ENCODE measurements at places on chromosomes 11 and 22.
A peak's percentile ranks its signal among the peaks of the same experiment; 100 is the strongest.

- no peak overlapping the region for H3K4me3 ChIP-seq
- no peaks in the 10 kb centered on the region for H3K27me3 ChIP-seq
- no peaks in the 10 kb centered on the region for H3K36me3 ChIP-seq
- H3K27ac ChIP-seq = peak overlapping the region; percentile 0
- DNase-seq = no peak
Measured at GRCh38 chr11:4072668-4073285, 21.8 kb upstream of the RRM1 start.

DNA sequence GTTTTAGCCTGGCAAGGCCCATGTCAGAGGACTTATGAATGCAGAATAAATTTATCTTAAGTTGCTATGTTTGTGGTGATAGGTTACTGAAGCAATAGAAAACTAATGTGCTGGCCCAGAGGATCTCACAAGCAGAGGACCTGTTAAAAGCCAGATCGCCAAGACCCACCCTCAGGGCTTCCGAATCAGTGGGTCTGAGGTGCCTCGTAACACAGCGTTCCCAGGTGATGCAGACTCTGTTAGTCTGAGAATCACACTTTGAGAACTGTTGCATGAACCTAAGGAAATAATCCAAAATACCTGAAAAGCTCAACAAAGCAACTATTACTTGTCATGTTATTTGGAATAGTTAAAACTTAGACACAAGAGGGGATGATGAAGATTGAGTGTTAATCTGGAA lies 6.7 kb upstream of the SCARF2 start:
- no peak for DNase-seq
- H3K27me3 ChIP-seq = no peaks in the 10 kb centered on the region
- H3K4me3 ChIP-seq = no peak overlapping the region
- no peaks in the 10 kb centered on the region for H3K4me1 ChIP-seq
- H3K27ac ChIP-seq = no peak overlapping the region

GRCh38 chr11:28849053-28849452 lies 740.9 kb downstream of the METTL15 start:
- no peak overlapping the region for H3K4me3 ChIP-seq
- DNase-seq = no peak
- no peaks in the 10 kb centered on the region for H3K36me3 ChIP-seq

- no peak for DNase-seq
- H3K4me3 ChIP-seq = no peak overlapping the region
- no peak overlapping the region for H3K27ac ChIP-seq
- H3K4me1 ChIP-seq = peaks cover 10% of the 10 kb centered on the region
- no peaks in the 10 kb centered on the region for H3K27me3 ChIP-seq
Measured at GRCh38 chr22:21659864-21660525, 5.8 kb upstream of the PPIL2 start.

DNA sequence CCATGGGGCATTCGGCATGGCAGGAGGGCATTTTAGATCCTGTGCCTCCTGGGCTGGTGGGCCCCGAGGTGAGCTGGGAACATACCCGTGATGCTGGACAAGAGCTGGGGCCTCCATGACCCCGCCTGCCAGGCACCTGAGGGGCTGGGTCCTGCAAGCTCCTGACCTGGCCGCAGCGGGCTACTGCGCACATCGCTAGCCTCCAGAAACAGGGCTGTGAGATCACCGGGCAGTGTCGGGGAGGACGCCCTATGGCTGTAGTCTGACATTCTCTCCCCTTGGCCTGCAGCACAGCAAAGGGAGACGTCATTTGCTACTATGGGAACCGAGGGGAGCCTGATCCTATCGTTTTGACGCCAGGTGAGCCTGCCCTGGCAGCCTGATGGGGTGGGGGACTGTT lies 24.4 kb upstream of the DGCR8 start:
- H3K36me3 ChIP-seq = peaks cover 45% of the 10 kb centered on the region
- no peaks in the 10 kb centered on the region for H3K27me3 ChIP-seq
- DNase-seq = no peak
- H3K4me1 ChIP-seq = no peaks in the 10 kb centered on the region
- no peak overlapping the region for H3K4me3 ChIP-seq

DNA sequence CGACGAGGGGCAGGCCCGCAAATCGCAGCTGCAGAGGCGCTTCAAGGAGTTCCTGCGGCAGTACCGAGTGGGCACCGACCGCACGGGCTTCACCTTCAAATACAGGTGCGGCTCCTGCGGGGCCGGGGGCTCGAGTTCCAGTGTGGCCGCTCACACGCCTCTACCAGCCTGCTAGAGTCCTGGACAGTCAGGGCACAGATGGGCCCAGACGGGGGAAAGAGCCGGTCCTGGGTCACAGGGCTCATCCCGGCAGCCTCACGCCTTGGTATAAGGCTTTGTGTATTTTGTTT lies 506 bp downstream of the MCM5 start:
- peaks cover 12% of the 10 kb centered on the region for H3K36me3 ChIP-seq
- H3K4me3 ChIP-seq = peak overlapping the region; percentile 96
- peak overlapping the region; percentile 56 for H3K27ac ChIP-seq
- H3K4me1 ChIP-seq = peaks cover 6% of the 10 kb centered on the region
- no peaks in the 10 kb centered on the region for H3K27me3 ChIP-seq
- no peak for DNase-seq

- H3K4me3 ChIP-seq = peak overlapping the region; percentile 13
- H3K27me3 ChIP-seq = no peaks in the 10 kb centered on the region
- peaks cover 50% of the 10 kb centered on the region for H3K36me3 ChIP-seq
- peak overlapping the region; percentile 66 for H3K27ac ChIP-seq
- peak; percentile 69 for DNase-seq
Measured at GRCh38 chr11:3014057-3014938, 22.2 kb upstream of the NAP1L4 start.

GRCh38 chr11:74030723-74031676 lies 22.1 kb upstream of the UCP3 start:
- peaks cover 4% of the 10 kb centered on the region for H3K4me1 ChIP-seq
- H3K27me3 ChIP-seq = no peaks in the 10 kb centered on the region
- no peak overlapping the region for H3K4me3 ChIP-seq
- peaks cover 16% of the 10 kb centered on the region for H3K36me3 ChIP-seq

DNA sequence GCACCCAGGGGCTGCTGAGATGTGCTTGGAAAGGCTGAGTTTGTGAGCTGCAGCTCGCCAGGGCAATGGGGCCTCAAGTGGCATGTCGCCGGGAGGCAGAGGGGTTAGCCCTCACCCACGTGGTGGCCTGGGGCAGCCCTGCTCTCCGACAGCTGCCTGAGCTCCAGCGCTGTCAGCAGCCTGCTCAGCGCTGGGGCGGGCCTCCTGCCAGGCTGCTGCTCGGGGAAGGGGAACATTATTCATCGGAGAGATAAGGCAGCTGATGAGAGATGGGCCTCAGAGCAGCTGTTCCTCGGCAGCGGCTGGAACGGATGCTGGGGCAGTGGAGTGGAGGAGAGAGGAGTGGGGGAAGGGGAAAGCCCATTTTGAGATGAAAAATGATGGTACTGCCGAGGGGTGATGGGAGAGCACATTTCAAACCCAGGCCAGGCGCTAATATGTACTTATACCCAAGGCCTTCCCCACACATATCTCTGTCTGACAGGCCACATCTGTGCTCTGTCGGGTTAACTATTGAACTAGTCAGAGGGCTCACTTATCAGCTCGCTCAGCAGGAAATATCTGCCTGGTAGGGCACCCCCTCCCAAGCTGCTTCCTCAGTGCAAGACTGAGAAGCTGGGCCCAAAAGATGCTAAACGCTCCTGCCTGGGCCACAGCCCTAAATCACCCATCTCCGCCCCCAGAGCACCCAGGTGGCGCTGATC lies 79.5 kb downstream of the TIMP3 start:
- H3K4me1 ChIP-seq = no peaks in the 10 kb centered on the region
- H3K27ac ChIP-seq = no peak overlapping the region
- H3K36me3 ChIP-seq = no peaks in the 10 kb centered on the region
- no peak overlapping the region for H3K4me3 ChIP-seq

DNA sequence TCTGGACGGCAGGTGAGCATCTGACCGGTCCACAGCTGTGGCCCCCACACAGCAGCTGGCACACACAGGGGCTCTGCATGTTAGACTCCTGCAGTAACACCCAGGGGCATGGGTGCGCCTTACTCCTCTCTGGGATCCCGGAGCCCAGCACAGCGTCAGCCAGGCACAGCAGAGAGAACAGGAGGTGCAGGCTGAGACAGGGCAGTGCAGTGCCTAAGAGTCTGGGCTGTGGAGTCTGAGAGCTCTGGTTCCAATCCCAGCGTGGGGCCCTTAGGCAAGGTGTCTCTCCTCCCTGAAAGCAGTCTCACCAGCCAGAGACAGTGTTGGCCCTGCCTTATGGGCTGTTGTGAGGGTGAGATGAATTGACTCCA lies 2.3 kb downstream of the NUDT8 start:
- H3K27ac ChIP-seq = no peak overlapping the region
- DNase-seq = no peak
- no peaks in the 10 kb centered on the region for H3K36me3 ChIP-seq
- no peaks in the 10 kb centered on the region for H3K27me3 ChIP-seq
